ENCODE measurements at places on chromosomes 13 and 19.

- no peak for DNase-seq
These were observed 9.7 kb downstream of the RNASEH2B start for GRCh38 chr13:50919277-50919676.

DNA sequence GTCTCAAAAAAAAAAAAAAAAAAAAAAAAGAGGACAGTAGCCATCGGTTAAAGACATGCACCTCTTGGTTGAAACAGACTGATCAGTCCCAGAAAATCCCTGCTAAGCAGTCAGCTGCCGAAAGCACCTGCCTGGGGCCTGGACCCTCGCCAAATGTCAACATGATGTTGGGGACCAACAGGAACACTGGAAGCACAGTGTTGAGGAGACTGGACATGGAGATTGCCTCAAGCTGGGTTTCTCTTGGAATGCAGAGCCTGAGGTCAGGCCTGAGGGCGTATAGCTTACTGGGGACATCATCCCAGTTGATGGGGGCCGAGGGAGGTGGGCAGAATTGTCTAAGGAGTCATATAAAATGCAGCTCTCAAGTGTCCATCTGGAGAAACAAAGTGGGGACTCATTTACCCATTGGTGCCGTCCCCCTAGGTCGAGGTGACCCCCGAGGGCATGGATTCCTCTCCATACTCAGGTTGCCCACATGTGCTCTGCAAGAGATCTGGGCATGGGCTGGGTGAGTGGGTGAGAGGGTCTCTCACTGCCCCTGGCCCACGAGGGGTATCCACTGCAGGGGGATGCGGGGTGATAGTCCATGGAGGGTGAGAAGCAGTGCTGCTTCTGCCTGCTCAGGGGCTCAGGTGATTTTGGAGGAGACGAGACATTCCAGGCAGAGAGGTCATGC lies 164.5 kb downstream of the URI1 start:
- DNase-seq = no peak

- DNase-seq = no peak
These were observed 16.8 kb downstream of the SPART start for GRCh38 chr13:36329361-36329760.

DNA sequence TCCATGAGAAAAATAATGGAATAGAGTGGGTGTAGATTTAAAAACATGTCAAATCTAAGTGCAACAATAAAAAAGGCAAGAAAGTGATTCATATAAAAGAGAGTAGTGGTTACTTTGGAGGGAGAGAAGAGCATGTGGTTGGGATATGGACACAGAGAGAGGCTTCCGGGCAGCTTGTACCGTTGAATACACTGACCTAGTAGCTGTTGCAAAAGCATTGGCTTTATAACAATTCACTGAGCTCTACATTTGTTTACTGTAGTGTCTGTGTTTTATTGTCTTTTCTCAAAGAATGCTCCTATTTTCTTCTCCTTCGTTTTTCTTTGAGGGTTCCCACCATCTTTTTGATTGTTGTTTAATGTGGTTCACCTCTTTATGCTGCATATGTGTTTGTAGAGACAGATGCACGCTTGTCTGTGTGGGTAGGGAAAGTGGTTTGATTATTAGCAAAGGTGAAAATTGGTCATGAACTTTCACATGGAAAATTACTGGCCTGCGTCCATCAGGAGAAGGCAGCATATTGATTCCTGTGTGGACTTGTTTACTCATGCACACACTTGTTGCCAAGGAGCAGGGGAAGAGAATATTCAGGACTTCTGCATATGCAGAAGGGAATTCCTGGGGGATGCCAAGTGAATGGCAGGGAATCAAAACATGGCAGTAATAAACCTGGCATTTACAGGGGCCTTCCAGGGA lies 29.9 kb upstream of the IRS2 start:
- DNase-seq = no peak

DNA sequence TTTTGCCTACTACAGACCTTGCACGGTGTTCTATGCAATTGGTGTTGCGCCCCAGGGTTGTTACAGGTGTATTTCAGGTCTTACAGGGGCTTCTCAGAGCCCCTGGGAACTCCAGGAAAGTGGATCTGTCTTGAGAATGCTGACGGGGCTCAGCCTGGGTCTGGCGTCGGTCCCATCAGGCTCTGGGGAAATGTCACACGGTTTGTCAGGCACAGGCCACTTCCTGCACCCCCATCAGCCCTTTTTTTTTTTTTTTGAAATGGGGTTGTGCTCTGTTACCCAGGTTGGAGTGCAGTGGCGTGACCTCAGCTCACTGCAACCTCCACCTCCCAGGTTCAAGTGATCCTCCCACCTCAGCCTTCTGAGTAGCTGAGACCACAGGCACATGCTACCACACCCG lies 13.2 kb downstream of the CLEC4G start:
- no peak for DNase-seq

DNA sequence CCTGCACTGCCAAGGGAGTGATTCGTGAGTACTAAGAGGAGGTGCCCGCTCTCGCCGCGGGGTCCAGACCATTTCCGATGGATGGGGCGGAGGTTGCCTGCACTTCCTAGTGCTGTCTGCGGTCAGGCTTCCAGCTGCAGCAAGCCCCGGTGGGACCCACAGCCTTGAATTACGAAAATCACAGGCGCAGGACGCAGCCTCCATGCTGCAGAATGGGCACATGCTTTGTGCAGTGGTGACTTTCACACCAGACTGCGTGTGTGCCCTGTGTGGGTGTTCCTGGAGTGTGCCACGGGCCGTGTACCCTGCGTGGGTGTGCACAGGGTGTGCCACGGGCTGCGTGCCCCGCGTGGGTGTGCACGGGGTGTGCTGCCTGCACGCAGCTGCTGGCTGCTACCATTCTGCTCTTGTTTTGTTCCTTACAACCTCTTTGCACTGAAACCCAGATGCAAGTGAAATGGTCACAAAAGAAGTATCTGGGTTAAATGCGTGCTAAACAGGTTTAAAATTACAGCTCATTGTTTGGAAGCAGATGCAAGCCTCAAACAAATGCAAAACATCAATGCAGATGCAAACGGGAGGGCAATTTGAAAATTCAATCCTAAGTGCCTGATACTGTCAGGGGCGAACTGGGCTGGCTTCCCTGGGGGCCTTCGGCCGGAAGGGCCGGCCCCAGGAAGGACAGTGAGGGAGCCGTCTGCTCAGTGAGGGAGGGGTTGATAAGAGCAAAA lies 221.2 kb upstream of the SOX1 start:
- no peak for DNase-seq

- no peak for DNase-seq
These were observed 8.6 kb downstream of the PTBP1 start for GRCh38 chr19:805600-806550.

DNA sequence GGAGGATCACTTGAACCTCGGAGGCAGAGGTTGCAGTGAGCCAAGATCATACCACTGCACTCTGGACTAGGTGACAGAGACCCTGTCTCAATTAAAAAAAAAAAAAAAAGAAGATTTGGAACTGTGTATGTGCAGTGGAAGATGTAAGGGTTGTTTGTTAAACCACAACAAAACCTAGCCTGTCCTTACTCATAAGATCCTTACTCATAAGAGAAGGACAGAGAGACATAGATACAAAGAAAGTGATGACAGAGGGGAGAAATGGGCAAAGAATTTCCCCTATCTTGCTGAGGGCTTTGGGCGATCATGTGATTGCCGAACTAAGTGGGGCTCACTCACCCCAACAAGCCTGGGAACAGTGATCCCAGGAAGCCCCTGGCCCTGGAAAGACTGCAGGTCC lies 7.9 kb downstream of the ITPKC start:
- no peak for DNase-seq

- no peak for DNase-seq
These were observed 48.6 kb downstream of the SOX1 start for GRCh38 chr13:112115403-112116091.

GRCh38 chr19:18756896-18757295 lies 34.2 kb downstream of the COMP start:
- DNase-seq = no peak

DNA sequence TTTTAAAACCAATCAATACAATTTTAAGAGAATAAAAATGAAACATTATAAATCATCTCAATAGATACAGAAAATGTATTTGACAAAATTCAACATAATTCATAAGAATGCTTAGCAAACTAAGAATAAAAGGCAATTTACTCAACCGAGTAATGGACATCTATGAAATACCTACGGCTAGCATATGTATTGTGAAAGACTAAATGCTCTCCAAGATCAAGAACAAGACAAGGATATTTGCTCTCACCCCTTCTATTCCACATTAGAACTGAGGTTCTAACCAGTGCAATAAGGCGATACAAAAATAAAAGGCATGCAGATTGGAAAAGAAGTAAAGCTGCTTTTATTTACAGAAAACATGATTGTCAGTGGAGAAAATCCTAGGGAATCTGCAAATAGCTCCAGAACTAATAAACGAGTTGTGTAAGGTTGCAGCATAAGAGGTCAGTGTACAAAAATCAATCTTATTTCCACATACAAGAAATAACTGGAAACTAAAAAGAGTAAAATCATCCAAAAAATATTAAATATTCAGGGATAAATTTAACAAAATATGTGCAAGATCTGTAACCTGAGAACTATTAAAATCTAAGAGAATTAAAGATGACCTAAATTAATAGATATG lies 16.4 kb downstream of the KATNAL1 start:
- no peak for DNase-seq

DNA sequence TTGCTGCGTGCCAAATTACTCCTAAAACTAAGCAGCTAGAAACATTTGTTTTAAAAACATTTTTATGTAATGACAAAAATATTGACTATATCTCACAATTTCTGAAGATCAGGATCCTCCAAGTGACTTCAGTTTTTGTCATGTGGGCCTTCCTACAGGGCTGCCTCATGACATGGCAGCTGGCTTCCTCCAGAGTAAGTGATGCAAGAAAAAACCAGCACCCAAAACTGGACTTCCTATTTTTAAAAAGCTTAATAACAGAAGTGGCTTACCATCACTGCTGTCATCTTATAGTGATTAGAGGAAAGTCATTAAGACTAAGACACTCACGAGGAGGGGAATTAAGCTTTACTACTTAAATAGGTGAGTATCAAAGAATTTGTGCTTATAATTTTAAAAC lies 681.7 kb downstream of the PCDH17 start:
- DNase-seq = no peak

GRCh38 chr19:10159610-10160009 lies 35.1 kb downstream of the DNMT1 start:
- no peak for DNase-seq

GRCh38 chr19:53871454-53871853 lies 3.8 kb downstream of the MYADM start:
- DNase-seq = no peak

DNA sequence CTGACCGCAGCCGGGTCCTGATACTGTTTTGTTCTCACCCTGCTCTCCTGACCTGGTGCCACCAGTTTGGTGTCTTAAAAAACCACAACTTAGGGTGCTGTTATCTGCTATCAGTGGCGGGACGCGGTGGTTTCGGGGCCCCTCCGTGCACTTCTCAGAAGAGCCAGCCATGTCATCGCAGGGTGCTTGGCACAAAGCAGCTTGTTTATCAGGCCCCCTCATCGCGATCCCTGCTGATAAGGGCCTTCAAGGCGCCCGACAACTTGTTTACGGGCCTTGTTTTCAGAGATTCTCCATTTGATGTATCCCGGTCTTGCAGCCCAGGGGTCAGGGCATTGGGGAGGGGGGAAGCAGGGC lies 58.1 kb upstream of the KLF2 start:
- DNase-seq = no peak

GRCh38 chr13:66665991-66666390 lies 564.1 kb downstream of the PCDH9 start:
- DNase-seq = peak; percentile 30

DNA sequence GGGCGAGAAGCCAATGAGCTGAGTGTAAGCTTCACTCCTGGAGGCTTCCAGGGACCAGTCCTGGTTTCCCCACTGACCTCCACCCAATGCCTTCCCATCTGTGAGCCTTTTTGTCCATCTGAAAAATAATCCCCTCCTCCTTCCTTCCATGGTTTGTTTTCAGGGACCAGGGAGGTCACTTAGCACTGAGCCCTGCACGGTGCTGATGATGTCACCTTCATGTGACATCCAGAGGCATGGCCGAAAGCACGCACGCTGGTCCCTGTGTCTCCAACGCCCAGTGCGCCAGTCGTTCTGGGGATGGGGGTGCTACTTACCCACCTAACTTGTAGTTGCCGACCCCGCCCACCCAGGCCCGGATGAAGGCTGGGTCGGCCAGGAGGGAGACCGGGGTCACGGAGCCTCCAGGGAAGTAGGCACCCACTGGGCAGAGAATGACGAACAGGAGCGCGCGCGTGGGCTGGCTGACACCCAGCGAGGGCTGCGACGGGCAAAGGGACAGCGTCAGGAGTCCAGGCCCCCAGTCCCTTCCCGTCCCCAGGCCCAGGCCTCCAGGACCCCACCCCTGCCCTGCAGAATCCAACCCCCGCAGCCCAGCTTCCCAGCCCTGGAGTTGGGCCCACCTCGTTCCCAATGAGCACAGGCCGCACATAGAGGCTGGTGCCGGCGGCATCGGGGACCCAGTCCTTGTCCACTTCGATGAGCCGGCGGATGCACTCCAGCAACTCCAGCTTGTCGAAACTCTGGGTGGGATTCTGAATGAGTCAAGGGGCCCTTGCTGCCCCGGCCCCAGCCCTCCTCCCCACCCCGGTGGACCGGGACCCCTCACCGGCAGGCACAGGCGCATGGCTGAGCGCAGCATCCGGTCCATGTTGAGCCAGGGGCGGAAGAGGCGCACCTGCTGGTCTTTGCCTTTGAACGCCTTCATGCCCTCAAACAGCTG lies 11.2 kb downstream of the BCAT2 start:
- no peak for DNase-seq

- no peak for DNase-seq
These were observed 286.3 kb downstream of the GPC5 start for GRCh38 chr13:91684746-91685145.

- no peak for DNase-seq
These were observed 462.5 kb upstream of the KLF12 start for GRCh38 chr13:74596691-74597090.

DNA sequence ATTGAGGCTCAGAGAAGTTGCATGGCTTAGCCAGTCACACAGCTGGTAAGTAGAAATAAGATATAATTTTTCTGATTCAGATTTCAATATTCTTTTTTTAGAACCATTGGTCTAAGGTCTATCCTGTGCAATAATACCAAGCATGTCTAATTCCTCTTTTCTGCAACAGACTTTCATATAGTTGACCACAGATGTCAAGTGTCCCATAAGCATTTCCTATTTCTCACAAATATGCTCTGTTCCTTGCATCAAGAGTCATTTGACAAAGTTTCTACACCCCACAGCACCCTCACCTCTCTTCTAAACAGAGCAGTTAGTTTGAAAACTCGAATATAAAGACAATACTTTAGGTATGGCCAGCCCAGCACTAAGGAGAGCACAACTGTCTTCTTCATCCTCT lies 26.8 kb upstream of the SACS start:
- DNase-seq = no peak

DNA sequence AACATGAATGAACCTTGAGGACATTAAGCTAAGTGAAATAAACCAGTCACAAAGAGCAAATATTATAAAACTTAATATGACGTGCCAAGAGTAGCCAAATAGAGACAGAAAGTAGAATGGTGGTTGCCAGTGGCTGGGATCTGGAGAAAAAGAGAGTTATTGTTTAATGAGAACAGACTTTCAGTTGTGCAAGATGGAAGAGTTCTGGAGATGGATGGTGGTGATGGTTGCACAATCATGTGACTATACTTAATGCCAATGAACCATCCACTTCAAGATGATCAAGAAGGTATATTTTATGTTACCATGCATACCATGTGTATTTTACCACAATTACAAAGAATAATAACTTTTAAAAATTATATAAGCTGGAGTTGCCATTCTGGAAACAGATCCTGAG lies 65.7 kb upstream of the MTIF3 start:
- DNase-seq = no peak

GRCh38 chr19:55460670-55461258 lies 678 bp downstream of the ISOC2 start:
- DNase-seq = peak; percentile 42

Data from anterior cingulate cortex (tissue), 58 donors.